ENCODE measurements at places on chromosomes 5 and 9.

- peak; percentile 42 for DNase-seq
These were observed 21.1 kb downstream of the TLE4 start for GRCh38 chr9:79592726-79593493.

GRCh38 chr5:159602434-159602833 is 272.1 kb upstream of the IL12B start:
- no peak for DNase-seq

DNA sequence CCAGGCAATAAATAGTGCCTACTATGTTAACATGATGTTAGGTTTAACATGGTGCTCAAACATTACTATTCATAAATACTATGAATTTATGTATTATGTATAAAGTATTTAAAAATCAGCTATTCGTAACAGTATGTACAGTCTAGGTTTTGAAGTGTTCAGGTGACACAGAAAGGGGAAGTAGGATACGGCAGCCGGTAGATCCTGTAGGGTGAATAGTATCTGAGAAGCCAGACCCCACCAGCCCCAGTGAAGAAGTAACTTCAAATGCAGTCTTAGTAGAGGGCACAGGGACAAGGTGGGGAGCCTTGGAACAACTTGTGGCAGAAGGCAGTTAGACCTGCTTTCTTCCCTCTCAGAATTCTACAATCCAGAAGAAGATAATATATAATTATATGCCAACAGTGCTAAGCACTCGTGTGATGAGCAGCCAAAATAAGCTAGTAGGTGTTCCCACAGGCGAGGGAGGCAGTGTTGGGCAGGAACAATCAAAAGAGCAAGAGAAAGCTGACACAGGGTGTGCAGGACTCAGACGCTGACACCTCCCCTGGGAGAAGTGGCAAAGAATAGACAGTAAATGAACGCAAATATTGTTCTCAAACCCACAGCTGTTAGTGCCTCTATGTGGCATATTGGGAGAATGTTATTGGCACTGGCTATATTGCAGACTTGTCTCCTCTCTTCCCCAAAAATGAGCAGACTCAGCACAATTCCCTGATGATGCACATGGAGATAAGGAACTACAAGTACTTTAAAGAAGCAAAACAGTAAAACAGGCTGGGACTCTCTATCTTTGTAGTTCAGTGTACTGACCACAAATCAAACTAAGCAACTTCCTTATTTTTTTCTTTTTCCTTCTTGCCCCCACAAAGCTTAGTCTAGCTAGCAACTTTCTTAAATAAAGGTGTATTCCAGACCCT is 4.6 kb downstream of the ZNF367 start:
- no peak for DNase-seq

- no peak for DNase-seq
These were observed 92.2 kb upstream of the CCNG1 start for GRCh38 chr5:163345216-163345615.

All from fibroblast of skin of right quadriceps (primary cell).